ENCODE measurements at places on chromosomes 3 and 15.

DNA sequence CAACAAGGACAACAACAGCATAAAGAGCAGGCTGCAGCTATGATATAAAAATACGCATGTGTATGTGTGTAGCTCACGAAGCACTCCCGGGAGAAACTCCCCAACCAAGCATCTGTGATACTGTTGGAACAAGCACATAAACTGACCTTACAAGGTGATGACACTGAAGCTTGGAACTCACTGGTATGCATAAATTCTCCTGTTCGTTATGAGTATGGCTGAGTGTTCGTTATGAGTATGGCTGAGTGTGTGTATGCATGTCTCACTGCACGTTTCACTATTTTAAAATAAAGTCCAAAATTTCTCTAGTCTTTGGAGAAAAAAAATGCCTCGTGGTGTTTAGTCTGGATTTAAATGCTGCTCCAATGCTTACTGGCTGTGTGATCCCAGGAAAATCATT is 256.8 kb downstream of the RORA start:
- DNase-seq = no peak

- DNase-seq = no peak
Measured at GRCh38 chr3:59052803-59053411, 3.1 kb upstream of the CFAP20DC start.

DNA sequence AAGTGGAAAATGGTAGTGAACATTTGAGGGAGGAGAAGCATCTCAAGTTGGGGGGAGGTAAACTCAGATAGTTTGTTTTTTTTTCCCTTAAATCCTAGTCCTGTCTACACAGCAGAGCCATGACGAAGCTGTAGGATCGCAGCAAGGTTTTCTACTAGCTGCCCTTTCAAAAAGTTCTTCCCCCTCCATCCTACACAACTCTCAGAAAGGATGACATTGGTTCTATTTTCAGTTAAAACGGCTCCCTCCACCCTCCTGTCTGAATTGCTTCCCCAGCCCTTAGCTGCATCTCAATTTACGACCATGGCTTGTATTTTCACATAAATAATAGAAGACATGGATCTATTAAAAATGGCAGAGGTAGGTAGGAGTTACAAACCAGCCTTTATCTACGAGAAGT is 2.2 kb downstream of the HOMER2 start:
- DNase-seq = no peak

DNA sequence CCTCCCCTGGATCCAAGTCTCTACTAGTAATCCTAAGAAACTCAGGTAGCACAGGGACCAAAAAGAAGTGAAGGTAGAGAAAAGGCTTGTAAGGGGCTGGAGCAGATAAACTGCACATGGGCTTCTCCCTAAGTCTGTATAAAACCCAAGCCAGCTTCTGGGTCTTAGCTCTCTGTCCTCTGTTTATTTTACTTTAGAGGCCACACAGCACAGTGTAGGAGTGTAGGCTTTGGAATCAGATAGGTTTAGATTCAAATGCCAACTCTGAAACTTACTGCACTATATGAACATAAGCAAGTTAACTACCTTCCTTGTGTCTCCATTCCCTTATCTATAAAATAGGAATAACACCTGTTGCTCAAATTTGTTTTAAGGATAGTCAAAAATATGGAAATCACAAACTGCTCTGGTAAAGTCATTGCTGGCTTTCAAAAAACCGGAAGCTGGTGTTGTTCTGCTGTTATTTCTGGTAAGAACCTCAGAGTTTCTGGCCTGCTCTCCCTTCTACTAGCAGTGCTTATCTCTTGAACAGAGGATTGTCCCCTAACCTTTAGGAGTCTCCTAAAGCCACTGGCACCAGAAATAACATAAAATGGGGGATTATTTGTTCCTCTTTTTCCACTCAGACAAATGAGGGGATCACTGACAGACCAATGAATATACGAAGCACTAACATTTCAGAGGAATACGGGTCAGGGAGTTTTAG is 33.8 kb downstream of the PIK3R4 start:
- no peak for DNase-seq

DNA sequence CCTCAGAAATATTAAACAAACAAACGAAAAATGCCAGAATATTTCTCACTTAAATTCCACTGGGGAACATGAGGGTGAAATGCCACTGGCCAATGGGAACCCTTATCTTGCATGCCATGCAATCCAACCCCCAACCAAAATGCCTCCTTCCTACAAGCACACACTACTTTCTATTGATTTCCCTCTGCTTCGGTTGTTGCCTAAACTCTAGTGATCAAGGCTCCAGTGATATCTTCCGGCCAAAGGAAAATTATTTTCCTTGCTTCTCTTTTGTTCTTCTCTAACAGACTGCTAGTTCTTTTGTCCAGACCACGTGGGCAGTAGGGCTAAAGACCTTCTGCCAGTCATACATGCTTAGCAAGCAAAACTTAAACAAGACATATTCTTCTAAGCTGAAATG is 115.7 kb downstream of the TMCC1 start:
- no peak for DNase-seq

GRCh38 chr3:174822320-174822719 is 36.8 kb upstream of the NAALADL2 start:
- no peak for DNase-seq

DNA sequence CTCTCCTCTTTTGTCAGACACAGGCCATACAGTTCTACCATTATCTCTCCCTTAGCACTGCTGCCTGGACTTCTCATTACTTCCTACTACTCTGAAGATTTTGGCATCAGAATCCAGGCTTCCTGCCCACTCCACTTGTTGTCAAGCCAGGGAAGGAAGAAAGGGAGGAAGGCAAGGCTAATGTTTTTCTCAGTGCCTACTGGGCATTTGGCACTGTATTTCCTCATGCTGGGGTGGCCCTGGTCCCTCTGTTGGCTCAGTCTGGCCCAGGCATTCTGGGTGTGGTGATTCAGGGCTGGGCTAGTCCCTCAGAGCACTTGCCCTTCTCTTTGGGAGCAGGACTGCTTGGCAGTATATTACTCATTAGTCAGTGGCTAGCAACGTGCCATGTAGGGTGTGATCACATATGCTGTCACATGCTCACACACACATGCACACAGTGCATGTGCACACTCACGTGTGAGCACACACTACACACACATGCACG is 52.9 kb downstream of the BSN start:
- DNase-seq = no peak

DNA sequence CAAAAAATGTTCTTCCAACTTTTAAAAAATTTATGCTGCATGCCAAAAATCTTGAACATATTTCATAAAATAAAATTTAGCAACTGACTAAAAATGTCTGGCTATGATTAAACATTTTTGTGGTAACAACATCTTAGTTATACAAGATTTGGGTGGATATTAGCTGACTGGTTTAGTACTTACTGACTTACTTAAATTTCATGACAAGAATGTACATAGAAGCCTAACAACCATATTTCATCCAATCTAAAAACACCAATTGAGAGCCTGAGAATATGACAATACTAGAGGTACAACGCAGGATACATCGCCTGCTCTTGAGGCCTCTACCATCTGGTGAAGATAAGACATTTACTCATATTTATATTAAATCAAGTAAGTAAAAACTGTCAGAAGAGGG is 34.6 kb downstream of the GNB4 start:
- DNase-seq = no peak

GRCh38 chr15:80107774-80108173 is 45.0 kb upstream of the FAH start:
- DNase-seq = no peak

DNA sequence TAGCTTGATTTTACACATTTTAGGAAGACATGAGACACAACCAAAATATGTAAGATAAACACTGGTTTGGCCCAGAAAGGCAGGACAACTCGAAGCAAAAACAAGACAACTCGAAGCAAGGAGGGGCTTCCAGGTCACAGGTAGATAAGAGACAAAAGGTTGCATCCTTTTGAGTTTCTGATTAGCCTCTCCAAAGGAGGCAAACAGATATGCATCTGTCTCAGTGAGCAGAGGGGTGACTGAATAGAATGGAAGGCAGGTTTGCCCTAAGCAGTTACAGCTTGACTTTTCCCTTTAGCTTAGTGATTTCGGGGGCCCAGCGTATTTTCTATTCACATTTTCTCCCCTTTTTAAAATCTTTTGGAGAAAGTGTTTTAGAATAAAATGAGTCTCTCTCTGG is 74.7 kb downstream of the GLDN start:
- DNase-seq = no peak

DNA sequence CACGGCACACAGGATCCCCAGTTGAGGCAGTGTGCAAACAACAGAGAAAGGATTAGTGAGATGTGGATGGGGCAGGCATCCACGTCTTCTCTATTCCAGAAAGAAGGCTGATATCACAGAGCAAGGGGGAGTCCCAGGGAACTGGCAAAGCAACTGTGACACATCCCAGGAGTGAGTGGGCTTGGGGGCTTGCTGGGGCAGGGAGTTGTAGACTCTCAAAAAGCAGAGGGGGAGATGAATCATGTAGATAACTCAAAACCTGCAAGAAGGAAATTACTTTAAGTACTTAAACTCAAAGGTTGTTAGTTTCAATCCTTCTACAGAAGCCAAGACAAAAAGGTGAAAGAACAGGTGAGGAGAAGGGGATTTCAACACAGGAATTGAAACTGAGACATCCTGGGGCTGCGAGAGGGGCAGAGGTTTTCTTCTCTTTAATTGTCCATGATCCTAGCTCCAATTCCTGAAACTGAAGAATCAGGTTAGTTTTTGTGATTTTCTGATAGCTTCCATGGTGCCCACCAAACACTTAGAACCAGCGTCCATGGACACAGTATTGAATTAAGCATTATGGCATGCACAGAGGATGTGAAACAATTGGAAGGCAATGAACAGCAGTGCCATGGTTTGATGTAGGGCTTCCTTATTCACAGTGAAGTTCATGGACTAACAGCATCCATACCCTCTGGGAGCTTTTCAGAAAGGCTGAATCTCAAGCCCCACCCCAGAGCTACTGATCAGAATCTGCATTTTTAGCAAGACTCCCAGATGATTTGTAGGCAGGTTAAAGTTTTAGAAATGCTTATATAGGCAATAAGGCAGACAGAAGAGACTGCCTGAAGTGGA is 52.0 kb downstream of the CCR3 start:
- no peak for DNase-seq

- peak; percentile 18 for DNase-seq
Measured at GRCh38 chr3:72338082-72338941, 509.9 kb downstream of the SHQ1 start.

All from stimulated activated CD8-positive, alpha-beta memory T cell treated with anti-CD3 and anti-CD28 coated beads, Interleukin-15, amount 100 ng/mL, for 24 hours (primary cell).